ENCODE measurements at places on chromosomes 7 and 10.

- DNase-seq, result no peak
Observed at GRCh38 chr7:156015237-156016020, 203.2 kb upstream of the SHH start.

GRCh38 chr10:97023401-97024167, 162.2 kb downstream of the SLIT1 start:
- no peak for DNase-seq

DNA sequence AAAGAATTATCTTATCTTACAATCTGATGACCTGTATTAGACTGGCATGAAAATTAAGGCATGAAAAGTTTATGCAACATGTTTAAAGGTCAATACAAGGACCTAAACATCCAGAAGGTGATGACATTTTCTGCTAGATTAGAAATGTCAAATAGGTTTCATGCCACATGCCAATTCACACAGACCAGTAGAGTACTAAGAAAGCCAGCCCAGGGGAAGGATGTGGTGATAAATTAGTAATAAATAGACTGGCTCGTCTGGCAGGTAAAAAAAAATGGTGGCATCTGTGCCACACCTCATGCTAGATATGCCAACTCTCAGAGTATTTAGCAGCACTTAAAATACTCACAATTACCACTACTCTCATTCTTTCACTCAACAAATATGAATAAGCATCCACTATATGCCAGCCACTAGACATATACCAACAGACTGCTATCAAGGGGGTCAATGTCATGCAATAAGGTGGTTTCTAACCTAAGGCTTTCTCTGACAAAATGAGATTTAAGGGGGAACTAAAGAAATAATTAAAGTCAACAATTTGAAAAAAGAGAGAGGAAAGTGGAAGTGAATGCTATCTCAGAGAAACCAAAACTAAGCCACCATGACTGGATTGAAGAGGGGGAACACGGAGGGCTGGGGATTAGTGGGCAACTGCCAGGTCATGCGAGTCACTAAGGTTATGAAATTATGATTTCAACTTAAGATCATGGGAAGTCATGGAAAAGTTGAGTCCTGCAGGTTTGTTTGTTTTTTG, 83.5 kb downstream of the SGMS1 start:
- no peak for DNase-seq

- DNase-seq, result no peak
Observed at GRCh38 chr10:132393695-132394181, 3.3 kb upstream of the PWWP2B start.

DNA sequence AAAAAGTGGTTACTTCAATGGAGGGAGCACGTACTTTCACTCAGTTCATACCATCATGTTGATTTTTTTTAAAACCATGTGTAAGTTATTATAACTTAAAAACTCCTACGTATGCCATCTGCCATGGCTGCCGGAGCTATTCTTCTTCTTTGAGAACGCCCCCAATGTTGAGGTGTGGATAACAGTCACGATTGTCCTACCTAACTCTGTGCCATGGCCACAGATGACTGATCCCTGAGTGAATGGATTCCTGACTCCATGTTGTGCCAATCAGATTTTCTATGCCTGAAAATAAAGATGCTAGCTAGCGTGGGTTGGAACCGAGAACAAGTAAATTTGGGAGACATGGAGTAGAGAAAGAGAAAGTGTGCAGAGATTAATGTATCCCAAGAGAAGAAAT, 5.3 kb downstream of the MCMBP start:
- no peak for DNase-seq

DNA sequence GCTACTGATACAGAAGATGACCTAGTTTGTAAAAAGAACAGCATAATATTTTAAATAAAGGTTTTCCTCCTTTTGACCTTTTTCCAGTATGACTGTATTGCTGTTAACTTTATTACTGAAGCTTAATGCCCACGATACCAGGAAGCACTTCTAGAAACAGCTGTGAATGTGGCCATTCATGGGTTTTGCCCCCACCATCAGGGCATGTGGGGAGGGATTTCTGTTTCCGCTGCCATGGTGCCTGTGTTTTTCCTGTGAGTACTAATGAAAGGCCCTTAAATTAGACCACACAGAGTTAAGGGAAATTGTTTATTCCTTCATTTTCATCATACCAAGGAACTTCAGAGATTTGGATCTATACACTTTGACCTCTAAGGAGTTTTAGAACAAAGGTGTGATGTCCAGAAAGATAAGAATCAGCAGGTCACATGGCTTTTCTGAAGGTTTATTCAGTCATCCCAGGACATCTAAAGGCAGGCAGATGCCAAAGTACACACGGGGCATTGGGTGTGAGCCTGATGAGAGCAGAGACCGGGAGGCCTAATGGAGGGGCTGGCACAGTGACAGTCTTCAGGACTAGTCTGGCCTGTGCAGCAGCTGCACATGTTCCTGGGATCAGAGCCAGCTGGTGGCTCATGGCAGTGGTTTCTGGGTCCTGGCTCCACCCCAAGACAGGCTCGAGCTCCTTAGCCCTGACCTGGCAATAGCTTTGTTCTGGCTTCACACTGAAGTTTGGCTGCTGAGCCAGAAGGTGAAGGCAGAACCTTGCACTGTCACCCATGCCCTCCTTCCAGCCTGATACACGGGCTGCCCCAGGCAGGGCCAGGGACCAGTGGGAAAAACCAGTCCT, 190.9 kb downstream of the REEP3 start:
- no peak for DNase-seq

- DNase-seq, result no peak
Observed at GRCh38 chr7:157392256-157393037, 55.6 kb downstream of the DNAJB6 start.

DNA sequence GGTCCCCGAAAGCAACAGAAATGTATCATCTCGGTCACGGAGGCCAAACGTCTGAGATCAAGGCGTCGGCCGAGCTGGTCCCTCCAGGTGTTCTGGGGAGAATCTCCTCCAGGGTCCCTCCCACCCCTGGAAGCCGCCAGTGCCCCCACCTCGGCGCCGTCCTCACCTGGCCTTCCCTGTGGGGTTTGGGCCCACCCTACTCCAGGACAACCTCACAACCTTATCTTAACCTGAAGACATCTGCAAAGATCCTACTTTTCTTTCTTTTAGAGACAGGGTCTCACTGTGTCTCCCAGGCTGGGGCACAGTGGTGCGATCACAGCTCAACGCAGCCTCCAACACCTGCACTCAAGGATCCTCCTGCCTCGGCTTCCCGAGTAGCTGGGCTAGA, 33.4 kb downstream of the ADAP1 start:
- DNase-seq, result no peak

GRCh38 chr10:22713853-22714478, 412 bp downstream of the PIP4K2A start:
- peak; percentile 10 for DNase-seq

DNA sequence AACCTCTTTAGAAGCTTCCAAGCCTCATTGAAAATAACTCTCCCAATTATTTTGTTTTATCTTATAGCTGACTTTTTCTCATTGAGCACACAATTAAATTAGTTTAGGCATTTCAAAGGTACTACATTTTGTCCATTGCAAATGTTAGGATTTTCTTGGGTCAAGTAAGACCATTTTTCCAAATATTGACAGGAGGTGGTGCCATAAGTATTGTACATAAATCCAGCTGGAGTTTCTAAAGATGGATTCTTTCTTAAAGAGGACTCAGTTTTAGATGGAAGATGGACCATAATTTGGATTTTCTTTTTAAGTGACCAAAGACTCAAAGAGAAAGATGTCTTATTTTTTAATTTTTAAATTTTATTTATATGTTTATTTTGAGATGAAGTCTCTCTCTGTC, 12.3 kb upstream of the OPN4 start:
- no peak for DNase-seq

DNA sequence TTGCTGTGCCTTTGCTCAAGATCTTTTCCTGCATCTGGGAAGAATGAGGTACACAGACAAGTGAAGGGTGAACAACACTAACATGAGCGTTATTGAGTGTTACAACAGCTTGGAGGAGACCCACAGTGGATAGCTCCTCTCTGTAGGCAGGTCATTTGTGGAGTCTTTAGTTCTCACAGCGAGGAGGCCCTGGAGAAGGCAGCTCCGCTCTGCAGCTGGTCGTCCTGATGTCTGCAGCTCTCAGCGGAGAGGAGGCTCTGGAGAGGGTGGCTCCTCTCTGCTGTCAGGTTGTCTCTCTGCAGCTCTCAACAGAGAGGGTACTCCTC, 7.0 kb upstream of the DYNC2I1 start:
- DNase-seq, result no peak

DNA sequence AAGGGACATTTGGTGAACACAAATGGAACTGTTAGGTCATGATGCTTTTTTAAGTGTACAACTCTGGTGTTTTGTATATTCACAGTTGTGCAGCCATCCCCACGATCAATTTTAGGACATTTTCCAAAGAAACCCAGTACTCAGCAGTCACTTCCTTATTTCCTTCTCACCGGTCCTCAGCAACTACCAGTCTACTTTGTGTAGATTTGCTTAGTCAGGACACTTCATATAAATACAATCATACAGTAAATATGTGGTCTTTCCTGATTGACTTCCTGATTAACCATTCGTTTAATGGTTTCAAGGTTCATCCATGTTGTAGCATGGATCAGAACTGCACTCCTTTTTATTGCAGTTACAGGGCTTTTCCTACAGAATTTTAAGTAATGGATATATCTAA, 14.4 kb downstream of the SGPL1 start:
- DNase-seq, result no peak

- no peak for DNase-seq
Observed at GRCh38 chr10:11755512-11756263, 13.5 kb downstream of the ECHDC3 start.

DNA sequence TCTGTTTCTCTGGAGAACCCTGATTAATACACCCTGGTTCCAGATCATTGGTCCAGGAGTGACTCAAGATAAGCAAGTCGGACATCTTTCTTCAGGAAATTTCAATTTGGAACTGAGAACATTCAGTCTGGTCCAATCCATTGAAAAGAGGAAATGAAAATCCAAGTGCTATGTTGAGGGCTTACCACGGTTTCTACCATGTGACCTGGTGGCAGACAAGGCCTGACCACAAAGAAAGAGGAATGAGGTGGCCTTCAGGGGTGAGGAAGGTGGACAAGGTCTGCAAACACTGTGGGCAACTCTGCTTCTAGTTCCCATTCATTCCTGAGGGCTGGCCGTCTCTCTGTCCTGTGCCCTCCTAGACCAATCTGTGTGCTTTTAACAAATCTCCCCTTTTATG, 149.2 kb upstream of the GHITM start:
- DNase-seq, result no peak

DNA sequence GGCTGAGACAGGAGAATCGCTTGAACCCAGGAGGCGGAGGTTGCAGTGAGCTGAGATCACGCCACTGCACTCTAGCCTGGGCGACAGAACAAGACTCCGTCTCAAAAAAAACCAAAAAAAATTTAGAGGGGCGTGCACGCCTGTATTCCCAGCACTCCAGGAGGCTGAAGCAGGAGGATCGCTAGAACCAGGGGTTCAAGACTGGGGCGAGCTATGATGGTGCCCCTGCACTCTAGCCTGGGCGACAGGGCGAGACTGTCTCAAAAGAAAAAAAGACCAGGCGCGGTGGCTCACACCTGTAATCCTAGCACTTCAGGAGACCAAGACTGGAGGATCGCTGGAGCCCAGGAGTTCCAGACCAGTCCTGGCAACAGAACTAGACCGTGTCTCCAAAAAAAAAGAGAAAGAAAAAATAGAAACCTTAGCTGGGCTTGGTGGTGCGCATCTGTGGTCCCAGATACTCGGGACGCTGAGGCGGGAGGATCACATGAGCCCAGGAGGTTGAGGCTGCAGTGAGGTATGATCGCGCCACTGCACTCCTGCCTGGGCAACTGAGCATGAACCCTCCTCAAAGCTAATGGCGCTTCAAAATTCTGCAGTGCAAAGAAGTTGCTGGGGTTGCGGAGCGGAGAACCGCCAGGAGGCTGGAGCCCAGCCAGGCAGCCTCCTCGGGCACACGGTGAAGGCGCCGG, 382 bp upstream of the MBLAC1 start:
- no peak for DNase-seq

DNA sequence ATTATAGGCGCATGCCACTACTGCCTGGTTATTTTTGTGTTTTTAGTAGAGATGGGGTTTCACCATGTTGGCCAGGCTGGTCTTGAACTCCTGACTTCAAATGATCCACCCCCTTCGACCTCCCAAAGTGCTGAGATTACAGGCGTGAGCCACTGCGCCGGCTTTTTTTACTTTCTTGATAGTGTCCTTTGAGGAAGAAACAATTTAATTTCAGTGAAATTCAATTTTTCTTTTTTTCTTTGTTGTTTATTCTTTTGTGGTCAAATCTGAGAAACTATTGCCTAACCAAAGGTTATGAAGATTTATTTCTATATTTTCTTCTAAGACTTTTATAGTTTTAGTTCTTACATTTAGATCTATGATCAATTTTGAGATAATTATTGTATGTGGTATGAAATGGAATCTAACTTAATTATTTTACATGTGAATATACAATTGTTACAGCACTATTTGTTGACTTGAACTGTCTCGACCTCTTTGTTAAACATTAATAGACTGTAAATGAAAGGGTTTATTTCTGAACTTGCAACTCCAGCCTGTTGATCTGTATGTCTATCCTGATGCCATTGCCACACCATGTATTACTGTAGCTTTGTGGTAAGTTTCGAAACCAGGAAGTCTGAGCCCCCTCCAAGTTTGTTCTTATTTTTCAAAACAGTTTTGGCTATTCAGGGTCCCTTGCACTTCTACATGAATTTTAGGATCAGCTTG, 19.8 kb upstream of the RASSF4 start:
- no peak for DNase-seq

DNA sequence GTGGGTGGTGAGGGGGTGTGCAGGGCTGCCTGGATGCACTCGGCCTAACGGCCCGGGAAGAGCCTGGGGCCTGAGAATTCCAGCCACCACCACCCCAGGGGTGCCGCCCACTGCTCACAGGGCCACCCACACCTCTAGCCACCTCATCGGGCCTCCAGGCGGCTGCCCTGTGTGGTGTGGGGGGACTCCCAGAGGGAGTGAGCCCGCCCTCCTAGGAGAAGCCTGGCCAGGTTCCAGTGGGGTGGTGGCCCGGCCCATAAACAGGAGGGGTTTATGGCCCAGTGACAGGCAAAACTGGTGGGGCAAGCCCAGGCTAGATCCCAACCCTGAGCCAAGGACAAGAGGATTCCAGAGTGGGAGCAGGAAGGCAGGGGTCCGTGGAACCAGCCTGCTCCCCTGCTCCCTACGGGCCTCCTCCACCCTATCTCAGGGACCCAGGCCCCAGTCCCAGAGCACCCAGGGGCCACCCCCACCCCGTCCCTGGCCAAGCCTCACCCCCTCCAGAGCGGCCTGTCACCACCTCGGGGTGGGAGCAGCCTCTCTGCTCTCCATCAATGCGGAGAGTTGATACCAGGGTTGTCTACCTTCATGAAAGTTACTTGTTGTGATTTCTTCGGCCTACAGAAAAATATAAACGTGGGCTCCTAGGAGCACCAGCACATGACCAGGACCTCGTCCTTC, 20.2 kb upstream of the PDGFA start:
- no peak for DNase-seq

- DNase-seq, result no peak
Observed at GRCh38 chr7:106610996-106611886, 49.7 kb downstream of the CCDC71L start.

GRCh38 chr7:24871770-24872169, 108.2 kb downstream of the OSBPL3 start:
- DNase-seq, result no peak
